GM13976 (cell line): ENCODE measurements at places on chromosomes 3 and 15.

- peak; percentile 53 for DNase-seq
Measured at GRCh38 chr3:58237941-58238681, 519 bp downstream of the ABHD6 start.

DNA sequence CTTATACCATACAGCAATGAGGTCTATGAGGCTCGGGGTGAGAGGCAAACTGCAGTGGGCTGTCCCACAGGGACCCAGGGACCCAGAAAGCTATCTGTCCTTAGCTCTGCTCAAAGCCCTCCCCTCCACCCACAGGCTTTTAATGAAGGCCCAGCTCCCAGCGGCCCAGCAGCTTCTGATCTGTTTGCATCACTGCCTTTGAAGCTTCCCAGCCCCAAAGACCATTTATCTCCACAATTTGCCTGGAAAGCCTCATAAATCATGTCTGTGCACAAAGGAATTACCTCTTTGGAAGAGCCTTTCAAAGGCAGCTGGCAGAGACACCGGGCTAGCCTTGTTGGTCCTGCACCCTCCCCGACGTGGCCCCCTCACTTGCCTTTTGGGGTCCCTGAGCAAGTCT, 123.9 kb downstream of the RAB11A start:
- no peak for DNase-seq

DNA sequence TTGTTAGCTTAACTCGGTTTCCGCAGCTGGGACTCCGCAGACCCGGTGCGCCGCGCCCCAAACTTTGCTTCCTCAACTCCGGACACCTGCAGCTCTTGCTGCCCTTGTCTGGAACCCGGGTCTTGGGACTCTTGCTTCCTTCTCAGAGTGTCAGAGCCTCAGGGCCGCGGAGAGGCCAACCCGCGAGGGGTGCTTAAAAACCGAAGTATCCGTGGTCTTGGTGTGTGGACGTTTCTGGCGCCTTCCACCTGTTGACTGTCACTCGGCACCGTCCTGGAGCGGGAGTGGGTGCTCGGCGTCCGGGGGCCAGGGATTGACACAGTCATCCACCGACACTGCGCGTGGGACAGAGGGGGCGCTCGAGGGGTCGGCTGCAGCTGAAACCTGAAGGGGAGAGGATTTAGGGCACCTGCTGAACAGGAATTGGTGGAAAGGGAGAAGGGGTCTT, 386 bp downstream of the SQOR start:
- no peak for DNase-seq

DNA sequence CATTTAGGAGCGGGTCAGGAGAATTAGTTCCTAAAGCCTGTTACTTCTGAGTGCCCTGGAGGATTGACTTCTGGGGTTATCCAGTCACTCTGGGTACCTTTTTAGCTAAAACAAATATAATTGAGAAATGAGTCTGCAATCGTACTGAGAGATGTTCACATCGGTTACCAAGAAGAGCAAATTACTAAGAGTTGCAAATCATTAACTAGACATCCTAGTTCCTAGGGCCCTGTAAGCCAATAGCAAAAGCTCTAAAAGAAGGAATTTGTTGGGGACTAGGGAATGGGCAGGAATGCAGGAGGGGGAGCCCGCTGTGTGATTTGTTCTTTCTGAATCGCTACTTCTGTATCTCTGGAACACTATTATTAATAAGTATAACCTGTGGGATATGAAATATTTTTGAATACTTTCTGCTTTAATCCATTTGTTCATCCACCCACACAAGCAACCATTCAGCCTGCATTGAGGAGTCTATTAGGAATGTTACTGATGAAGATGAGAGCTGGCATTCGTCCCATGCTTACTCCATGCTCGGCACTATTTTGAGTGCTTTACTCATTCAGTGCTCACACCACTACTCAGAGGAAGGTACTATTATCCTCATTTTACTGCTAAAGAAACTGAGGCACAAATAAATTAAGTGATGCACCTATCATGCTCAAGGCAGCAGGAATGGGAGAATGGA, 31.5 kb upstream of the KY start:
- no peak for DNase-seq

DNA sequence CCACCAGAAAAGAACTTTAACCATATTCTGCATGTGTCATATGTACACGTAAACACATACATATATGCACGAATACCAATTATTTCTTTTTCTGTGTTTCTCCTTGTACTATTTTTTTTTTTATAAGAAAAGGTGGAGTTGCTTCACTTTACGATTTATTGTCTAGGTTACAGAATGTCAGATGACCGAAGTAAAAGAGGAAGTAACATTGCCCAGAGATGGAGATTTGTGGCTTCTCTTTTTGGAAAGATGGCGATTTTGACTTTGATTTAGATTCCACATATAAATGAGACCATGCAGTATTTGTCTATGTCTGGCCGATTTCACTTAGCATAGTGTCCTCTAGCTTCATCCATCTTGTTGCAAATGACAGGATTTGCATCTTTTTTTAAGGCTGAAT, 293.1 kb downstream of the SV2B start:
- DNase-seq: no peak

DNA sequence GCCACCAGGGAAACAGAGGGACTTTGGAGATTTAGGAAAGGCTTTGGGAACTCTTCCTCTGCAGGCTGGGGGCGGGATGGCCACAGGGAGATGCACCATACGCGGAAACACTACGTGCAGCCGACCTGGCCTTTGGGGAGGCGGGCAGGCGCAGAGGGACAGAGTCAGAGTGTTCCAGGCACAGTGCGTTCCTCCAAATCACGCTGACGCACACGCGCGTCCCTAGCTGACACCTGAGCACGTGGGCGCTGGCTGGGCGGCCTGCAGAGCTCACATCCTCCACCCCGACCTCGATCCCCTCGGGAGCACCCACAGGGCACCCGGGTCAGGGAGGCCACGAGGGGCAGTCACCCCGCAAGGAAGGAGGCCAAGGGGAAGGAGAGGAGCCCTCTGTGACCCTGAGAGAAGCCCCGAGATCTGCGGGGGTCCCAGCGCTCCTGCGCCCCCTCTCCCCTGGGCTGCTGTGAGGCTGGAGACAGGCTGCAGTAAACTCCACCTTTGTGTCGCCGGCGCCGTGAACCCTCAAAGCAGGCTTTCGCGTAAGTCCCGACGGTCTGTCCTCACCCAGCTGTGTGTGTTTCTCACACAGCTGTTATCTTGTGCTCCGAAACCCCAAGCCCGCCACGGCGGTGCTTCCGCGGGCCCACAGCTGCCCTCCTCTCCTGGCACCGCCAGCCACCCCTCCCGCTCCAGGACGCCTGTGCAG, 196.3 kb downstream of the OCA2 start:
- peak; percentile 8 for DNase-seq

DNA sequence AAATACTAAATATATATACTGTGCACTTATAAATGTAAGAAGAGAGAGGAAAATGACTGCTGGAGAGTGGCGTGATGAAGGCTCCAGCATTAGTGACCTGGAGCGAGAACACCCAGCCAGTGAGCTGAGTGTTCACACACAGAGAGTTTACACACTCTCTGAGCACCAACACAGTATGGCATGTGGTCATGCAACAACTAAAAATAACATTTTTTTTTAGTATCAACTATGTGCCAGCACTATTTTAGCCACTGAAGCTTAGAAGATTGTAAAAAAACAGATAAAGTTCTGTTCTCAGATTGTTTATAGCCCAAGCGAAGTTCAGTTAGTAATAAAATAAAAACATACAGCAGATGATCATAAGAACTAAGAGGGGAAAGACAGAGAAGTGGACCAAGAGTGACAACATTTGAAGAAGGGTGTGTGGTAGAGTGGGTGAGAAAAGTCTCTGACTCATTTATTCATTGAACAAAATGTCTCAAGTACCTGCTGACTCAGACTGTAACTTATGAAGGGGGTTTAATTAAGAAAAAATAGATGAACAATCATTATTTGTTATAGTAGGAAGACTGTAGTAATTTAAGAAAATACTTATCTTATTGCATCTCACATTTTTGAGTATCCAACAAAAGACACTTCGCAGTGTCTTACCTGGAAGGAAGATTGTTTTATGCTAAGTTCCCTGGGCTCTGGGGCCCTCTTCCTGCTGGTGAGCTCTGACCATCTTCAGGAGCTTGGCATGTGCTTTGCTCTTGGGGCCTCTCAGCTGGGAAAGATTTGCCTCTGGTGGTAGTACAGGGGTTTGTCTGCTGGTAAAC, 43.8 kb downstream of the GAP43 start:
- DNase-seq: no peak

- no peak for DNase-seq
Measured at GRCh38 chr15:70062321-70062956, 35.3 kb downstream of the TLE3 start.

- DNase-seq: no peak
Measured at GRCh38 chr3:64578062-64578770, 109.6 kb downstream of the ADAMTS9 start.

GRCh38 chr3:136380530-136380929, 130.4 kb downstream of the PCCB start:
- DNase-seq: no peak

GRCh38 chr15:95278532-95279245, 1047.3 kb downstream of the MCTP2 start:
- DNase-seq: no peak

GRCh38 chr3:136835813-136836510, 17.0 kb downstream of the SLC35G2 start:
- no peak for DNase-seq
